ENCODE measurements at places on chromosomes 1 and 21.

DNA sequence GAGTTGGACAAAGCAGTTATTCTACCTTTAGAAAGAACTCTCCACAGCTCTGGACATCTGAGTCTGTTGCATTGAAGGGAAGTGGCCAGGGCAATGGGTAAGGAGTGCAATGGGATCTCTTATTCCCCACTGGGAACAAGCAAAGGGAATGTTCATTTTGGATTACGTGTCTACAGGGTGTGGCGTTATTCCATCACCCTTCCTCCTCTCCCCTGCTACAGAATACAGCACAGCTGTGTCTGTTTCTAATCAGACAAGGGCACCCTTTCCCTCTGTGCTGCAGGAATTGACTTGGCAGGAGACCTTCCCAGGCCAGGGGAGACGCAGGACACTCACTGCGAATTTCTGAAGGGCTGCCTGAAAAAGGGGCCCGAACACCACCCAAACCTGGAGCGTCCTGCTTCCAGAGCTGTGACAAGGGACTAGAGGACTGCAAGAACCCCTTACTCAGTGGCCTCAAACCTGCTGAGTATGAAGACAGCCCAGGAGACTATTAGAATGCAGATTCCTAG lies 163.6 kb upstream of the RAB4A start:
- no peak overlapping the region for H3K27ac ChIP-seq
- H3K4me1 ChIP-seq = peaks cover 11% of the 10 kb centered on the region
- peaks cover 14% of the 10 kb centered on the region for H3K27me3 ChIP-seq
- DNase-seq = no peak

DNA sequence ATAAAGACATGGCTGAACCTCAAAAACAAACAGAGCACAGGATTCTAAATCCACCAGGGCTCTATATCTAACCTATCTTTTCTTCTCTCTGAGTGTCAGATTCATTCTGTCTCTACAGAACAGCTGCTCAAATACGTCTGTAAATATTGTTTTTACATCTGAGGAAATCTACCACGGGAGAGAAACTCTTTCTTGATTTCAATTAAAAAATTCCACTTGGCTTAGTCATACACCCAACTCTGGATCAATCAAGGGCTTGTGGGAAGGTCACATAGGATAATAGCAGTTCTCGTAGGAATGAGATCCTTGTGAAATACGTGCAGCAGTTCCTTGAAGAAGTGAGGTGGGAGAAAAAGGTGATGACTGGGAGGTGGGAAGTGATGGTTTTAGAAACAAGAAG lies 1355.7 kb upstream of the ADGRL2 start:
- no peaks in the 10 kb centered on the region for H3K36me3 ChIP-seq
- H3K4me1 ChIP-seq = no peaks in the 10 kb centered on the region
- no peaks in the 10 kb centered on the region for H3K27me3 ChIP-seq

DNA sequence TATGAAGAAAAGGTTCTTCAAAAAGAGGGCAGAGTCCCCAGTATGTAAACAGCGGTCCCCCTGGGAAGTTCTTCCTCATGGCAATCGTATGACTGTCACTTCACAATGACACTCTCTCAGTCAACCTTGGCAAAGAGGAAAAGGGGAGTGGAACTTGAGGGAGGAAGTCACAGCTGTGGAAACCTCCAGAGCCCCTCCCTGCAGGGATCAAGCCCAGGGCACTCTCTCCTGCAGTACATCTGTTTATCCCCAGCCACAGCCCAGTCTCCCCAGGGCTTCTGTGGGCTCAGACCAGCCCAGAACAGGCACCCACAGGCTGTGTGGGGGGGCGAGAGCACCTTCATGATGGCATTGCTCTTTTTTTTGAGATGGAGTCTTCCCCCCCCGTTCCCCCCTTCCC lies 2.0 kb downstream of the ATP13A2 start:
- no peak overlapping the region for H3K27ac ChIP-seq
- DNase-seq = peak; percentile 8
- peaks cover 26% of the 10 kb centered on the region for H3K36me3 ChIP-seq

GRCh38 chr1:94259635-94260289 lies 22.4 kb upstream of the ARHGAP29 start:
- no peak overlapping the region for H3K27ac ChIP-seq
- DNase-seq = no peak
- H3K4me3 ChIP-seq = peak overlapping the region; percentile 45
- no peaks in the 10 kb centered on the region for H3K36me3 ChIP-seq
- no peaks in the 10 kb centered on the region for H3K27me3 ChIP-seq

GRCh38 chr1:33784876-33785275 lies 79.0 kb upstream of the HMGB4 start:
- no peak for DNase-seq
- no peaks in the 10 kb centered on the region for H3K36me3 ChIP-seq
- H3K27me3 ChIP-seq = no peaks in the 10 kb centered on the region
- no peaks in the 10 kb centered on the region for H3K4me1 ChIP-seq
- H3K27ac ChIP-seq = no peak overlapping the region

- H3K4me3 ChIP-seq = no peak overlapping the region
- peaks cover 7% of the 10 kb centered on the region for H3K4me1 ChIP-seq
- DNase-seq = no peak
- H3K36me3 ChIP-seq = peaks cover 8% of the 10 kb centered on the region
- no peak overlapping the region for H3K27ac ChIP-seq
These were observed 66.3 kb upstream of the PRDX6 start for GRCh38 chr1:173410794-173411236.

- no peak for DNase-seq
- no peaks in the 10 kb centered on the region for H3K4me1 ChIP-seq
- H3K27me3 ChIP-seq = no peaks in the 10 kb centered on the region
- peak overlapping the region; percentile 36 for H3K4me3 ChIP-seq
- no peak overlapping the region for H3K27ac ChIP-seq
These were observed 111.5 kb downstream of the SEC16B start for GRCh38 chr1:177858332-177858821.

- H3K4me1 ChIP-seq = peaks cover 17% of the 10 kb centered on the region
- H3K27me3 ChIP-seq = no peaks in the 10 kb centered on the region
- H3K36me3 ChIP-seq = peaks cover 92% of the 10 kb centered on the region
- no peak overlapping the region for H3K27ac ChIP-seq
These were observed 38.7 kb upstream of the IPO9 start for GRCh38 chr1:201790261-201790660.

- no peaks in the 10 kb centered on the region for H3K4me1 ChIP-seq
- H3K27me3 ChIP-seq = no peaks in the 10 kb centered on the region
- H3K4me3 ChIP-seq = no peak overlapping the region
- H3K27ac ChIP-seq = no peak overlapping the region
- H3K36me3 ChIP-seq = no peaks in the 10 kb centered on the region
These were observed 21.1 kb downstream of the CLDN8 start for GRCh38 chr21:30194701-30195299.

DNA sequence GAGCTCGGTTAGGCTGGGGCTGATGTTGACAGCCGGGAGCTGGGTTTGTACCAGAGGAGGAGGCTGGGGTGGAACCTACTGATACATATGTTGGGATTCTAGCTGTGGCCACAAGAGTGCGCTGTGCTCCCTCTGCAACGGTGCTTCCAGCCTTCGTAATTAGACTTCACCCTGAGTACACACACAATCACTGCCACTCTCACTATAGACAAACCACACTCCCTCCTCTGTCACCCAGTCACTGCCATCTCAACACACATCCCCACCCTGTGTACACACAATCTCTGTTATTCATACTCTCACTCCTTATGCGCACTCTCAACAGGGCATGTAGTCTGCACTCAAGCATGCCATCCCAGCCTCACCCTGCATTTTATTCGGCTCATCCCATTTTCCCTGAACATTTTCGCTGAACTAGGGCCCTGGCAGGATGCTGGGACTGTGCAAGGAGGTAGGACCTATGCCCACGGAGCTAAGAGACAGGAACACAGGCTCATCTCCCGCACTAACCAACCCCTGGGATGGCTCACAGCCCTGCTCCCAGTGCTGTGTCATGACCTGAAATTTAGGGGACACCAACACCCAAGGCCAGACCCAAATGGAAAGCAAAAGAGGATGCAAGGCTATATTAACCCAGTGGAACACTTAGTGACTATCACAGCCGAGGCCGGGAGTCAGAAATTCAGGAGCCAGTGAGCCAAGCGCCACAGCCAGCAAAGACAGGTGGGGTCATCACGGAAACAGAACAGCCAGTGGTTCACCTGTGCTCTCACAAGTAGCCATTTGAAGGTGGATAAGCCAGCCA lies 5.7 kb downstream of the GJB3 start:
- H3K27ac ChIP-seq = no peak overlapping the region
- peak; percentile 61 for DNase-seq
- H3K36me3 ChIP-seq = no peaks in the 10 kb centered on the region
- H3K27me3 ChIP-seq = peaks cover 76% of the 10 kb centered on the region
- H3K4me1 ChIP-seq = peaks cover under 1% of the 10 kb centered on the region

- H3K4me1 ChIP-seq = peaks cover 25% of the 10 kb centered on the region
- no peaks in the 10 kb centered on the region for H3K27me3 ChIP-seq
- H3K36me3 ChIP-seq = peaks cover 8% of the 10 kb centered on the region
- DNase-seq = no peak
- no peak overlapping the region for H3K4me3 ChIP-seq
These were observed 62.7 kb downstream of the AGPAT3 start for GRCh38 chr21:43927591-43928221.

GRCh38 chr1:34973326-34973725 lies 11.8 kb downstream of the TMEM35B start:
- DNase-seq = no peak
- H3K27me3 ChIP-seq = no peaks in the 10 kb centered on the region
- H3K27ac ChIP-seq = no peak overlapping the region
- no peak overlapping the region for H3K4me3 ChIP-seq
- peaks cover 3% of the 10 kb centered on the region for H3K36me3 ChIP-seq

DNA sequence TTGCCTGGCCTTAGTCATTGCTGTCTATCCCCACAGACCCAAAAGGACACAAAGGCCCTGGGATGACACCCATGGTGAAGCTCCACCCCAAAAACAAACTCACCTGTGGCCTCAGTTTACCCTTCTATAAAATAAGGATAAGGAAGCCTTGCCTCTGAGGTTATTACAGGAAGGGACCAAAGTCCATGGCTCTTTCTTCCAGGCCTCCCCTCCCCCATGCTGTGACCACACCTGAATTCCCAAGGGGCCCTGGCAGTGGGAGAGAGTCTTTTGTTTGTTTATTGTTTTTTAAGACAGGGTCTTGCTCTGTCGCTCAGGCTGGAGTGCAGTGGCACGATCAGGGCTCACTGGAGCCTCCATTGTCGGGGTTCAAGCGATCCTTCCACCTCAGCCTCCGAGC lies 10.5 kb upstream of the TNFRSF25 start:
- no peak overlapping the region for H3K4me3 ChIP-seq
- H3K27me3 ChIP-seq = peaks cover 4% of the 10 kb centered on the region
- H3K27ac ChIP-seq = no peak overlapping the region
- DNase-seq = no peak

GRCh38 chr1:81781749-81782148 lies 19.0 kb upstream of the ADGRL2 start:
- H3K27me3 ChIP-seq = no peaks in the 10 kb centered on the region
- no peak overlapping the region for H3K4me3 ChIP-seq
- H3K27ac ChIP-seq = no peak overlapping the region
- no peak for DNase-seq
- H3K4me1 ChIP-seq = no peaks in the 10 kb centered on the region

GRCh38 chr21:46273341-46273740 lies 12.1 kb downstream of the MCM3AP start:
- peaks cover 6% of the 10 kb centered on the region for H3K4me1 ChIP-seq
- H3K27me3 ChIP-seq = no peaks in the 10 kb centered on the region
- DNase-seq = no peak

DNA sequence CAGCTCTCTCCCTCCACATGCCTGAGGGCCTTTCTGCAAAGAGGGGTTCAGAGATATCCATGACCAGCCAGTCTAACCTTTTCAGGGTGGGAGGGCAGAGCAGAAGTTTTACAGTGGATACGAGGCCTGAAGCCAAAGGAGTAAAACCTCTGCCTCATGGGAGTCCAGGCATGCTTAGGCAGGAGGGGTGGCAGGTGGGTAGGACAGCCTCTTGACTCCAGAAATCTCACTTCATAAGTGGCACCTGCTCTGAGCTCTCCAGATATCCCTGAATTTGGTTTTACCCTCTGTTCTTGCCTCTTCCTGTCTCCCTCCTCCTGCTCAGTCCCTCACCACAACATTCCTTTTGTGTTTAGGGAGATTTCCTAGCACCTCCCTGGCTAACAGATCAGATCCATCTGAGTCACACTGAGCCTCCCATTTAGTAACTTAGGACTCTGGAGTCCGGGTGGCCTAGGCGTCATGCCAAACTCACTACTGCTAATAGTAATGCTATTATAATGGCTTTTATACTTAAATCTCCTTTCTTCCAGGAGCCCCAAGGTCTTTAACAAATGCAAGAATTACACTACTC lies 201.0 kb downstream of the HS2ST1 start:
- DNase-seq = no peak
- no peaks in the 10 kb centered on the region for H3K36me3 ChIP-seq
- no peak overlapping the region for H3K4me3 ChIP-seq
- peaks cover 2% of the 10 kb centered on the region for H3K27me3 ChIP-seq
- no peak overlapping the region for H3K27ac ChIP-seq
- peaks cover 8% of the 10 kb centered on the region for H3K4me1 ChIP-seq

DNA sequence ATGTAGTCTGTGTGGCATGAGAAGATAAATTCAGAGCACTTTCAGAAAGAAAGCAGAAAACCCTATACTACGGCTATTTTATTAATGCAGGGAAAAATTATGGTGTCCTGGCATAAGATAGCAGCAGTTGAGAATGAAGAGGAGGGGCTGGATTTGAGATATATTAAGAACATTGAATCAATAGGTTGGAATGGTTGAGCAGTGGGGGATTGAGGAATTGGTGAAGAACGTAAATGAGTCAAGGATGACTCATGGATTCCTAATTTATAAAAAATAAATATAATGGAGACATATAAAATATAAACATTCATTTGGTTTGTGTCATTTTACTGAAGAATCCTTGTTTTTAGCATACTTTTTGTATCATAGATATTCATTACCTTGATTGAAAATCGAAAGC lies 234.3 kb upstream of the ADAMTS5 start:
- no peaks in the 10 kb centered on the region for H3K36me3 ChIP-seq
- peak; percentile 28 for DNase-seq
- no peak overlapping the region for H3K27ac ChIP-seq
- no peaks in the 10 kb centered on the region for H3K4me1 ChIP-seq
- no peaks in the 10 kb centered on the region for H3K27me3 ChIP-seq

DNA sequence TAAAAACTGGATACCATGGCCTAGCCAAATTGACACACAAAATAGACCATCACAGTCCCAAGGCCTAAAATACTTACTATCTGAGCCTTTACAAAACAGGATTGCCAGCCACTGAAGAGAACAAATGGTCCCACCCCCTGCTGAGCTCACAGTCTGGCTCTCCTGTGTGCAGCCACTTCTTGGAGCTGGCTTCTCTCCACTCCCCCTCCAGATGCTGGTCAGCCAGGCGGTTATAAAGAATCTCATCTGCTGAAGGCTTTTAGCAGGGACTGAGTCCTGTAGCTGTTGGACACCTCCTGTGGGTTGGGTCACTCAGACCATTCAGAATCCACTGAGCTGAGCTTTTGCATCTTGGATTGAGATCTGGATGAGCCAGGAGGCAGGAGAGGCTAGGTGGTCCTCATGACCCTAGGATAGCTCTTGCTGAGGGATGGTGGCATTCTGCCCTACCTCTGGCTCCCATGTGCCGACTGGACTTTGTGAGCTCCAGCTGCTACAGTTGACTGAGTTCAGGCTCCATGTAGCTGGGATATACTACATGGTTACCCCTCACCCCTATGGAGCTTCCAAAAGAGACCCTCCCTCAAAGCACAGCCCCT lies 16.1 kb downstream of the OXCT2 start:
- no peak for DNase-seq
- H3K36me3 ChIP-seq = peaks cover 62% of the 10 kb centered on the region
- H3K4me1 ChIP-seq = no peaks in the 10 kb centered on the region

All from mesenchymal stem cell (in vitro differentiated cells and primary cell).